ENCODE measurements at places on chromosomes 12 and 14.

DNA sequence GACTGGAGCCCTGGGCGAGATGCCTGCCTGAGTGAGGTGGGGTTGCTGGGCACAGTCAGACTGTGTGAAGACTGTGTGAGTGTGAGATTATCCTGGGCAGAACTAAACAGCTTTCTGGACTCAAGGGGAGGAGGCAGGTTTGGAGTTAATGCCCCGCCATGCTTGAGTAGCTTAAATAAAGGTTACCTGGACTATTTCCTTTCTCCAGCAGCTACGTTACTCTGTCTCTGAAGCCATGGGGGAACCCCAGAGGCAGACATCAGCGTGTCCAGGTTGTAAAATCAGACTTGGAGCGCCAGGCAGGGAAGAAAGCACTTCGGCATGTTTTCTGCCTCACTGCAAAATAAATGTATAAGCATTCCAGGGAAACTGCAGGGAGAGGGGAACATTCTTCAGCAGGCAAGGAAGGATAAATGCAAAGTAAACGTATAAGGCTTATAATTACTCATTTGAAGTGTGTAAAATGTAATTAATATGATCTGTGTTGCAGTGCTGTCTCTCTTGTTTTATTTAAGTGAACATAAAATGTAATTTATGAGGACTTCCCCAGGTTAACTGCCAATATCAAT is 129.7 kb downstream of the CHST11 start:
- DNase-seq: no peak

DNA sequence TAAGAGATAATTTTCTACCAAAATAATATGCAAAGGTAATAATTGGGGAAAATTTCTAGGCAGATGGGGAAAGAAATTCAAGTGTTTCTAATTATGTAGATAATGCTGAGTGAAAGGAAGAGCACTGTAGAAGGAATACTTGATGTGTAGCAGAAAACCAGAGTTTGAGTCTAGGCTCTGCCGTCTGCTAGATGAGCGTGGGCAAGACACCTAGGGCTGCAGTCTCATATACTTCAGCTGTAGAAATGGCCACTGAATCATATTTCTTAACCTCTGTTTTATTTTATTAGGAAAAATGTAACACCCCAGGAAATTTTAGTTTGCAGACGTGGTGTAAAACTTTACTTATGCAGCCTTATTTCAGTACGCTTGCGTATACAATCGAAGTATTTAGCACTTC is 59.8 kb upstream of the SLC38A2 start:
- DNase-seq: no peak

DNA sequence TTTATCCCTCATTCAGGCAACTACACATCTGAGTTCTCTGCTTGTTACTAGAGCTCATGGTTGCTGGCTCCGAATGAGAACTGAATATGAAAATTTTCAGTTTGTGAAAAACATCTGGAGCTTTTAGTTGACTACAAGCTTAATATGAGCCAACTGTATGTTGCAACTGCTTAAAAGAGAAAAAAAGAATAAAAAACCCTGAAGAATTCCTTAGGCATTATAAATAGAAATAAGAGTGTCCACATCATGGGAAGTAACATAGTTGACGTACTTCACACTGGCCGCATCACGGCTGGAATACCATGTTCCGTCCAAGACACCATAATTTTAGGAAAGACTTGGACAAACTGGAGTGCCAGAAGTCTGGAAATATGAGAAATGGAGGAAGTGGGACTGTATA is 57.9 kb downstream of the PDE3A start:
- no peak for DNase-seq

GRCh38 chr14:69860221-69860620 is 19.0 kb upstream of the SMOC1 start:
- no peak for DNase-seq

GRCh38 chr12:2797721-2798418 is 3.1 kb downstream of the FKBP4 start:
- DNase-seq: no peak

DNA sequence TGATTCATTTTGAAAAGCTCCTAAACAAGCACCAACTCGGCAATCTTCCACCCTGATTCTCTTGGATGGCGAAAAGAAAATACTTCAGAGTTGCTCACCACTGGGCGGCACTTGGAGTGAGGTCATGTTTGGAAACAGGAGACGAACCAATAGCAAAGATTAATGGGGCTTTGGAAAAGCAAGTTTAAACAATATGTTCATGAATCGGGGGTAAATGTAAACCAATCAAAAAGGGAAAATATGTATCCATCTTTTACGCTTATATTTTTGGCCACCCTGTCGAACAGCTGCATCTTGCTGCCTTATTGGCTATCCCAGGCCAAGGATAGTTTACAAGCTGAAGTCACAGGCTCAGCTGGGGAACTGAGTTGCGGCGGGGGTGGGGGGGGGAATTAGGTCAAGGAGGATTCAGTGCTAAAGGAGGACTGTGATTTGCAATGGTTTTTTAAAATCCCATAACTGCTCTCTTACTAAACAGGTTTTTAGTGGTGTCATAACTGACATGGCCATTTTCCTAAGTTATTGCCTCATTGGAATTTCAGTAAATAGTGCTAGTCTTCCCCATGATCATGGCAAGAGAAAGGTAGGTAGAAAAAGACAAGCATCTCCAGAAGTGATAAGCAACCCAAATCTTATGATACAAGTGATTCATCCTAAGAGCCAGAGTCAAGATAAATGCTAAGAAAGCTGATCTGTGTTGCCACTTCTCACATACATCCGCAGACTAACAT is 210.6 kb downstream of the PHLDA1 start:
- no peak for DNase-seq

DNA sequence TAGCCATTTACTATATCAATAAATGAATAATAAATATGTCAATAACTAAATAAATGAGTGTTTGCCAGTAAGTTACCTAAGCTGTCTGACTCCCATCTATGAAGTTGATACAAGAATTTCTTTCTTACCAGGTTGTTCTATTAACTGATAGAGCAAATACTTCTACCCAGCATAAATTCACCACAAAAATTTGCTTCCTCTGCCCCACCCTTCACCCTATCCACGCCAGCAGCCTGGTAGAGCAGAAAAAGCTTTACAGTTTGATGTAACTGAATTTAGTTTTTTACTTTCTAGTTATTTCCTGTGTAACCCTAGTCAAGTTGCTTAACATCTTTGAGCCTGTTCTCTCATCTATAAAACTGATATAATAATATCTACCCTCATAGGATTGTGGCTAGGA is 94.9 kb upstream of the SLC16A7 start:
- no peak for DNase-seq

DNA sequence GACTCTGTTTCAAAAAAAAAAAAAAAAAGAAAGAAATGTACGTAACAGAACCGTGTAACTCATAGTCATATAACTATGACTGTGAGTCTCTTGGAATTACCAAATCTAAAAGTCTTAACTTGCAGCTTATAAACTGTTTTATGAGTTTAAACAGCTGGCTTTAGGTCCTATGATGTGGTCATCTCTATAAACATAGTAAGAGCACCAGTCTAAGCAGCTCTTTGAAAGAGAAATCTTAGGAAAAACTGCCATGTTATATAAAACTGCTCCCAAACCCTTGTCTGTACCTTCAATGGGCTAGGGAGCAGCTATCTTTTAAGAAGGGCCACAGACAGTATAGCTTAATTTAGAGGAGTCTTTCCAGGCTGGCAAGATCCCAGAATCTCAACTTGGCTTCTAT is 115.5 kb upstream of the AEBP2 start:
- no peak for DNase-seq

- no peak for DNase-seq
These were observed 139.4 kb upstream of the CNTN1 start for GRCh38 chr12:40552868-40553267.

- no peak for DNase-seq
These were observed 92.4 kb upstream of the TSPAN8 start for GRCh38 chr12:71250166-71250565.

DNA sequence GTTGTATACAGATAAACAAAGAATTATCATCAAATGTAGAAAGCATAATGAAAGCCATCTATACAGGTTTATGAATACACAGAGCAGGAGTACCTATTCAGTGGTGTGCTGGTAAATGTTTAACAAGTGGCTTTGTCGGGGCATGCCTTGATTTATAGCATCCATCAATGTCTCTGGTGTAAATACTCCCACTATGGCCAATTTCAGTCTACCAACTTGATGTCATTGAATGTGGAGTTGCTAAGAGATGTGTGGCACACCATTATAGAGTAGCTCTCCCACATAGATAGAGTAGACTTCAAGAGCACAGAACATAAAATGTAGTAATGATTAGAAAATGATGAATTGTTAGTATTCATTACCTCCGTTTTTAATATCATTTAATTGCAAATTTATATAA is 9.3 kb downstream of the GRIP1 start:
- DNase-seq: no peak

- no peak for DNase-seq
These were observed 140.3 kb upstream of the AEBP2 start for GRCh38 chr12:19298836-19299605.

GRCh38 chr12:42483521-42483790 is 106.1 kb downstream of the PRICKLE1 start:
- DNase-seq: no peak

- DNase-seq: no peak
These were observed 21.7 kb upstream of the KICS2 start for GRCh38 chr12:64243809-64244208.

DNA sequence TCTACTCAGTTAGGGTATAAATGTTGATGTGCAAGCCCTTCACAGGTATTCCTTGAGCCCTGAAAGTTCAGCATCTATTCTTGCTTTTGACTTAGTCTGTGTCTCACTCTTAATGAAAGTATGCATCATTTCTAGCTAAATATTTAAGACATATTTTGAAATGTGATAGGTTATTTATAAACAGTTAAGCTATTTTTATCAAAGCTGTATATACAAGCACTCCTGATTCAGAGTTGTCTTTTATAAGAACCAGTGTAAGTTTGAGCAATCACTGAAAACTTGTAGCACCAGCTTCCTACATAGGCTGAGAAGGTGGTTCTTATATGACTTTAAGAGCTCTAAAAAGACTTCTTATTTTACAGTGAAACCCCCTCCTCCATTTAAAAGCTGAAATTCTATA is 98.6 kb downstream of the MYF5 start:
- no peak for DNase-seq

- DNase-seq: no peak
These were observed 405.7 kb downstream of the ZFP36L1 start for GRCh38 chr14:68386950-68387779.

DNA sequence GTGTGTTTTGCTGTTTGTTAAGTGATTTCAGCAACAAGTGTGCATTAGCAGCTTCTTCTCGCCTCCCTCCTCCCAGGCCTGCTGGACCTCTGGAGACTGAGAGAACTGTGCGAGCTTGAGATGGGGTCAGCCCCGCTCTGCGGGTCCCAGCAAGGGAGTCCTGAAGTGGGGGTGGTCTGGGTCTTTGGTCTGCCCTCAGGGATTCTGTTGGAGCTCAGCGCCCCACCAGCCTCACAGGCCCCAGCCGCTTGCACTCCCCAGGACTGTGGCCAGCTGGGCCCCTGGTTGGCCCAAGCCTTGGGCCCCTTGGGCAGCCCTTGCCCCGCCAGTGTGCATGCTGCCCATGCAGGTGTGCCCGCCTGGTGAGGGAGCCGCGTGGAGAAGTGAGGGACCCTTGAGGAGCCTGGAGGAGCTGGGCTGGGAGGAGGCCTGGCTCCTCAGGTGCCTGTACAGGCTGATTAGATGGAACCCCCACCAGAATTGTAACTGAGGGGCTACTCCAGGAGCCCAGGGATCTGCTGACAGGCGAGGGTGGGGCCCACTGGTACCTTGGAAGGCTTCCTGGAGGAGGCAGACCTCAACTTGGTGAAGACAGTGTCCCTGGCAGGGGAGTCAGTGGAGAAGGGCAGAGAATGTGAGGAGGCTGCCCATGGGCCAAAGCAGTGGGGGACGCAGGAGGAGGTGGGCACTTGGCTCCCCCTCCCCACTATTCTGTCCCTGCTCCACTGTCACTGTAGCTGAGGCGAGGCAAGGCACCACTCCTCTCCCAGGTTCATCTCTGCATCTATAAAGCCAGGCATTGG is 56.7 kb downstream of the BEGAIN start:
- DNase-seq: no peak

DNA sequence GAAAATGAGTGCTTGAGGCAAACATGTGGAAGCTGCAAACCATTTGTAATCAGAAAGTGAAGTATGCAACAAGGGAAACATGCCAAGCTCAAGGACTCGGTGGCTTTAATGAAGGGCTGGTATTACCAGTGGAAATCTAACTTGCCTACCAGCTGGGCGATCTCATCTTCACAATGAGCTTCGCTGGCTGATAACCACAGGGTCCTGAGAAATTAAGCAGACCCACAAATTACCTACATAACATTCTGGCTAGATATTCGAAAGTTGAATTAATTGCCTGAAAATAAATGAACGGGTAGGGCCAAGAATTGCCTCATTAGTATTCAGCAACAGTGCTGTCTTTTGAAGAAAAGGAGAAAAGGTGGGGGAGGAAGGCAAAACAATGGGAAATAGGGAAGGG is 439.4 kb downstream of the PDZRN4 start:
- no peak for DNase-seq

- no peak for DNase-seq
These were observed 201.1 kb downstream of the ETNK1 start for GRCh38 chr12:22826026-22826425.

DNA sequence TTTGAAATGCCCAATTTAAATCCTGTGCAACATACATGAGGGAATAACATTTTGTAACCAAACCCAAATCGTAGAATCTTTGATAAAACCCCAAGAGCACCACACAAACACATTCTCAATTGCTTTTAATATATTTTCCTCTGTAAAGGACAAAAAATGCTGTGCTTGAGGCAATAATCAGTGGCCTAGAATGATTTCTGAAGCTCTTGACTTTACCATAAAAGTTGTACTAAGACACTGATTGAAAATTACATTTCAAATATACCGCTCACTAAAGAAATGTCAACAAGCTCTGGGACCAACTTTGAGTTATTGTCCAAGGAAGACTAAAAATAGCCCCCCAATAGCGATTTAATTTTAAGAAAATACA is 1.5 kb downstream of the EML5 start:
- DNase-seq: no peak

GRCh38 chr12:14618983-14619382 is 51.3 kb upstream of the PLBD1 start:
- peak; percentile 31 for DNase-seq

DNA sequence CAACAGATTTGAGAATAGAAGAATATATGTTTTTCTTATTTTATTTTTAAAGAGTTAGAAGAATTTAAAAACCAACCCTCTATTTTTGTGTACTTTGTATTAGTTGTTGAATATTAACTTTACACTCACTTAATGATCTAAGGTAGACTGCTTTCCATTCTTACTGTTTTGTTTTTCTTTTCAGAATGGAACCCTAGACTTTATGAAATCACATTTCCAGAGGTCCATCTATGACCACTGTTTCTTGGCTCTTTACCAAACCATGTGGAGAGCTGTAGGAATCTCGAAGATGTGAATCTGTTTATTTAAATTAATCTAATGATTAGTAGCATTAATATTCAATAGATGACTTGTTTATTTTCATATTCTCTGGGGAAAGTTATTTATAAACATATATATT is 7.2 kb upstream of the PIK3C2G start:
- no peak for DNase-seq

- DNase-seq: no peak
These were observed 17.4 kb downstream of the PAWR start for GRCh38 chr12:79673354-79673753.
